Stimulated activated CD4-positive, alpha-beta T cell treated with anti-CD3 and anti-CD28 coated beads, Interleukin-1b, Interleukin-23, amount 100 ng/mL, for 1 hour (primary cell): ENCODE measurements at places on chromosomes 6 and 20.

DNA sequence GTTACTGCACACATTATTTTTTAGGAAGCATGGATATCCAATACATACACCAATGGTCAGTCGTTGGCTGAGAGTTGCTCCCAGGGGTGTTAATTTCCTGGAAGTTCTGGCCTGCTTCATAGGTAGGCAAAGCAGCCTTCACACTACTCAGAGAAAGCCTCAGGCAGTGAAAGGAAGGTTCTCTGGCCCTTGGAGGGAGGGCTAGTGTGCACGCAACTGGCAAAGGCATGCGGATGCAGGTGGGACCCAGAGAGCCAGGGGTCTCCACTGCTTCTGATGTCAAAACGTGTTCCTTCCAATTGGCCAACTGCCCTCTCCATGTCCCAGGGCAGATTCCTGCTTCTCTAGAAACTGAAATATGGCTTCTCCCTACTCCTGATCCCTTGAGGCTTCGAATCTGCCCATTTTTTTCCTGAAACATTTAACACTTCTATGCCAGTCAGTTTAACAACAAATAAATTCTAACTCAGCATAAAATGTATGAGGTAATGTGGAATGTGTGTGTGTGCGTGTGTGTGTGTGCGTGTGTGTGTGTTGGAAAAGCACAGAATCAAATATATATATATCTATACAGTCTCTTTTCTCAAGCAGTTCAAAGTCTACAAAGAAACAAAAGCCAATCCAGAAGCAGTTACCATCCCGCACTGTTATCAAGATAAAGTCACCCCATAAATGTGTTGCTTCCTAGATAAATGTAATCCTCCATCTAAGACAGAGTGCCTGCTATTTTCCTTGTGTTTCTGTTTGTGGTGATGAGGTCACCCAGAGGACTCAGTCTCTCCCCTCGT, 94.0 kb upstream of the HIVEP1 start:
- DNase-seq, result no peak

- no peak for DNase-seq
Measured at GRCh38 chr6:14038467-14039437, 78.8 kb upstream of the CD83 start.

DNA sequence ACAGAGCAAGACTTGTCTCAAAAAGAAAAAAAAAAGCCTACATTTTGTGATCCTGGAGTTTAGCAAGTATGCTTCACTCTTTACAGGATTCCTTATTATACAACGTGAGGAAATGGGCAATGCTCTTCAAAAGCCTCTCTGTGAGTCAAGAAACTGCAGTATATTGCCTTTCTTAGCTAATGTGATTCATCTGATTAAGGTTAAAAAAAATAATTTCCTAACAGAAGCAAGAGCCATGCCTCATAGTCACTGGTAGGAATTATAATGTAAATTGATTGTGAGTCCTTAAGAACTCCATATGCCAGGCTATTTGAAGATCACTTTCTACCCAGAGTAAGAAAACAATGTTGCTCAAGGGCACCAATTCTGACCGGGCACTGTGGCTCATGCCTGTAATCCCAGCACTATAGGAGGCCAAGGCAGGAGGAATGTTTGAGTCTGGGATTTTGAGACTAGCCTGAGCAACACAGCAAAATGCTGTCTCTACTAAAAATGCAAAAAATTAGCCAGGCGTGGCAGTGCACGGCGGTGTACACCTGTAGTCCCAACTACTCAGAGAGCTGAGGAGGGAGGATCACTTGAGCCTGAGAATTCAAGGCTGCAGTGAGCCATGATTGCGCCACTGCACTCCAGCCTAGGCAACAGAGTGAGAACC, 43.3 kb downstream of the SLC26A8 start:
- no peak for DNase-seq

DNA sequence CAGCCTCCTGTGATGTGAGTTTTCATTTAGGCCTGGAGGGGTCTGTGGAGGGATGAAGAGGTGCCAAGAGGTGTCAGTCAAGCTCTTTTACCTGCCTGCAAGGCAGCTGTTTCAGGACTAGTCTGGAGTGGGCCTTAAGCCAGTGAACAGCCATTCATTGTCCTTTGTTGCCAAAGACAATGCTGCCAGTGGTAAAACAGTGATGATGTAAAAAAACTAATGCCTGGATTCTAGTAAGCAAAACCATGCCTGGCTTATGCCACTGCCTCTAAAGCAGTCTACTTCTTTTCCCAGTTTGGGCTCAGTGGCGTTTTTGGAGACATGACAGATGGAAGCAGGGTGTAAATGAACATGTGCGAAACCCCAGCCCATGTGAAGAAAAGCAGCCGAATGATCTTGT, 93.5 kb upstream of the KCNK16 start:
- no peak for DNase-seq

DNA sequence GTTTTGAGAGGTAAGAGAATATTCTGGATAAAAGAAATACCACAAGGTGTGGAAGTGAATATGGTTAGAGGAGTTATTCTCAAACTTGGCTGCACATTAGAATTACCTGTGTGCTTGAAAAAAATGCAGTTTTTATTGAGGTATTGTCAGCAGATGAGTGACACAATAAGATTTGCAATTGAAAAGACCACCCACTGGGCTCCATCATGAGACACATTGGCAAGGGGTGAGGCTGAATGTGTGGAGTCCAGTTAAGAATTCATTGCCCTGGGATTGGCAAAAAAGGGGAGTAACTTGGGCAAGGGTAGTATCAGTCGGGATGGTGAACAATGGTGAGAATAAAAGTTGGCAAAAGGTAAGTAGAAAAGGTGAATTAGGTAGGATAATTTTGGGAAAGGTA, 63.5 kb downstream of the MEI4 start:
- DNase-seq, result no peak

- no peak for DNase-seq
Measured at GRCh38 chr20:44106615-44107014, 80.4 kb downstream of the JPH2 start.

DNA sequence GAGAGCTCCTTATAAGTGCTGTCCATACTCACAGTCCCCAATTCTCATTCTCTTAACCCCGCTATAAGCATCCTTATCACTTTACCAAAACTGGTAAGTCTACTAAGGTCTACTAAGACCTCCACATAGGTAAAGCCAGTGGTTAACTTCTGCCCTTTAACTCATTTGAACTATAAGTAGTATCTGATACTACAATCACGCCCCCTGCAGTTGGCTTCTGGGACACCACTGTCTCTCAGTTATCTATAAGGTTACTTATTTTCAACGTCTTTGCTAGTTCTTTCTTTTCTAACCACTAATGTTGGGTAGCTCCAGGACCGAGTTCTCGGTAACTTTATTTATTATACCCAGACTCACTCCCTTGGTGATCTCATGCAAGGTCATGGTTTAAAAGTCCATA, 142.6 kb downstream of the ARHGAP18 start:
- DNase-seq, result no peak

DNA sequence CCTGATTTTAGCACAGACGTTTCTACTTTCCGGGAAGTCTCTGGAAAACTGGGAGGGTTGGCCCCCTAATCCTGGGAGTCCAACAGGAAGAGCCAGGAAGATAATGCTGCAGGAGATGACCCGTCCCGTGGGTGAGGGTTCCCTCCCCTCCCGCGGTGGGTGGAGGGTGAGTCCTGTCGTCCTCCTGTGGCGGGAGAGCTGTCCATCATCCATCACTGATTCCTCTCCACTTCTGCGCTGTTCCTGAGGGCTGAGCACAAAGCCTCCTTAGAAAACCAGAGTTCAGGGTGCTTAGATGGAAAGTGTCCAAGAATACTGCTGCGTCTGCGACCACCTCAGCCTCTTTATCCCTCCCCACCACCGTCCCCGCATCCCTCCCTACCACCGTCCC, 6.1 kb upstream of the CCR6 start:
- DNase-seq, result no peak

GRCh38 chr6:11974089-11974488, 38.0 kb upstream of the HIVEP1 start:
- DNase-seq, result no peak

DNA sequence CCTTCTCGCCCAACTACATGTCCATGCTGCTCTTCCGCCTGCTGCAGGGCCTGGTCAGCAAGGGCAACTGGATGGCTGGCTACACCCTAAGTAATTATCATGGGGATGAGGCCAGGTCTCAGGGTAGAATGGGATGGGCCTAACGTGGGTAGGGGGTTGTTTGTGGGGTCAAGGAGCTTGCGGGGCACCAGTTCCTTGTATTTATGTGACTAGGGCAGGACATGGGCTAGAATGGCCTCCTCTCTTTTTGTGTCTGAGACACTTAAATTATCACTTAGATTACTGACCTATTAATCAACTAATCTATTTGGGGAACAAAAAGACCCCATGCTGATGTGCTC, 10.7 kb downstream of the SLC22A1 start:
- no peak for DNase-seq

DNA sequence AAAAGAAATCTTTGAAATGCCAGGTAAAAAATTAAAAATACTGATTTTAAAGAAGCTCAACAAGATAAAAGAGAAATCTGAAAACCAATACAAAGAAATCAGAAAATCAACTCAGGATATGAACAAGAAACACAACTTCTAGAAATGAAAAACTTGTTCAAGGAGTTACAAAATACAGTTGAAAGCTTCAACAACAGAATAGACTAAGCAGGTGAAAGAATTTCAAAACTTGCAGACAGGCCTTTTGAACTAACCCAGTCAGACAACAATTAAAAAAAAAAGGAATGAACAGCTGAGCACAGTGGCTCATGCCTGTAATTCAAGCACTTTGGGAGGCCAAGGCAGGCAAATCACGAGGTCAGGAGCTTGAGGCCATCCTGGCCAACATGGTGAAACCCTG, 57.8 kb downstream of the PDSS2 start:
- DNase-seq, result no peak

- no peak for DNase-seq
Measured at GRCh38 chr6:2669067-2669700, 81.5 kb downstream of the MYLK4 start.

- DNase-seq, result peak; percentile 3
Measured at GRCh38 chr20:297925-298775, 780 bp downstream of the ZCCHC3 start.

GRCh38 chr6:108407904-108408827, 113.3 kb downstream of the AFG1L start:
- DNase-seq, result no peak

DNA sequence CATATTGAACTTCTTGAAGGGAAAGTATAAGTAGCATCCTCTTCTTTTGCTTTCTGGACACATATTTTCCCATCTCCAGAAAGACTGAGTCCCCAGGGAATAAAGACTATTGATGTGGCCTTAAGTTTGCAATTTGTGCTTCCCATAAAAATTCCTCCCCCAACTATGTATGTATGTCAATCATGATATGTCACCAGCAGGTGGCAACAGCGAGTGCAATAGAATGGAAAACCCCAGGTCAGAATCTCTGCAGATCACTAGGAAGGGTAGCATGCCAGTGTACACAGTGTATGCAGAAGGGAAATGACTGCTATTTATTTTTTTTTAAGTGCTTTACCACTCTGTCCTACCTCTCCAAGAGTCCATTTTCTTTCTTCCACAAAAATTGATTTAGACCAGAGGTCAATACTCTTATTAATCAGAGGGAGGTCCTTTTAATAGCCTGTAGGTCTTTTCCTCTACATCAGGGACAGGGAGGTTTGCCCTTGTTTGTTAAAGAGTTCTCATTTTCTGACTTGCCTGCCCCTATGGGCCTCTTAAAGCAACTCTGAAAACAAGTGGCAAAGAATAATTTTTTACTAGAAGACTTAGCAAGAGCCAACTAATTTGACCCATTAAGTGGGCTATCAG, 61.4 kb downstream of the BMP2 start:
- no peak for DNase-seq

DNA sequence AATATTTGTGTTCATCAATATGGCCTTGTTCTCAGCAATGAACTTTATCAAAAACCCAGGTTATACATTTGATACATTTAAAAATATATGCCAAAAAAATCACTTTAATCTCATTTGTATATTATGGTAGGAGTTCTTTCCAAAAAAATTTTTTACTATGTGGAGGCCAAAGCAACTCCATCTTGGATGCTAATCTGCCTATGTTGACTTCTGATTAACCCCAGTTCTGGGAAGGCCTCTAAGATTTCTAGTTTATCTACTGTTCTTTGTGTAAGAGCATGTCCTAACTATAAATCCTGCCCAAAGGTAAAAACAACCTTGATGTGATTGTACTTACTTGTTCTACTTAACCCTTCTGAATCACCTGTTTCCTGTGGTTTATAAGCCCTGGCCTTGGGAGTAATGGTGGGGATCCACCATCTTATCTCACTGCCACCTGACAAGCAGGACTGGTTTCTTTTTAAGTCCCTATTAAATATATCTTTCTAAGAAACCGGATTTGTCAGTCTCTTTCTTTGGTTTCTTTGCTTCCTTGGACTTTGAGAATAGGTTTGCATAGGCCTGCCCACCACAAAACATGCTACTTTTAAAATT, 46.7 kb downstream of the RNGTT start:
- DNase-seq, result no peak

DNA sequence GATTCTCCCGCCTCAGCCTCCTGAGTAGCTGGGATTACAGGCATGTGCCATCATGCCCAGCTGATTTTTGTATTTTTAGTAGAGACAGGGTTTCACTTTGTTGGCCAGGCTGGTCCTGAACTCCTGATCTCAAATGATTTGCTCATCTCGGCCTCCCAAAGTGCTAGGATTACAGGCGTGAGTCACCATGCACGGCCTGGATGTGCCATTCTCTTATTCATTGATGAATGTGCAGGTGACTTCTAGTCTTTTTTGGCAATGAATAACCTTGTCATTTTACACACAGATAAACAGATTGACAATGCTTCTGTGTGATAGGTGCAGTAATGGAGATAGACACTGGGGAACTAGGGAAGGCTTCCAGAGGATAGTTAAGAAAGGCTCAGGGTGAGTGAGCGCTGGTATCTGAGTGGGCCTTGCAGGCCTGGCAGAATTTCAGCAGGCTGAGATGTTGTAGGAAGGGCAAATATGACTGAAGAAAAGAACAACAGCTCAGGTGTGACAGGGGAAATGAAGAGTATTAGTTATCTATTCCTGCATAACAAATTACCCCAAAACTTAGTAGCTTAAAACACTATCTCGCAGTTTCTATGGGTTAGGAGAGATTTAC, 23.3 kb downstream of the PPARD start:
- no peak for DNase-seq

DNA sequence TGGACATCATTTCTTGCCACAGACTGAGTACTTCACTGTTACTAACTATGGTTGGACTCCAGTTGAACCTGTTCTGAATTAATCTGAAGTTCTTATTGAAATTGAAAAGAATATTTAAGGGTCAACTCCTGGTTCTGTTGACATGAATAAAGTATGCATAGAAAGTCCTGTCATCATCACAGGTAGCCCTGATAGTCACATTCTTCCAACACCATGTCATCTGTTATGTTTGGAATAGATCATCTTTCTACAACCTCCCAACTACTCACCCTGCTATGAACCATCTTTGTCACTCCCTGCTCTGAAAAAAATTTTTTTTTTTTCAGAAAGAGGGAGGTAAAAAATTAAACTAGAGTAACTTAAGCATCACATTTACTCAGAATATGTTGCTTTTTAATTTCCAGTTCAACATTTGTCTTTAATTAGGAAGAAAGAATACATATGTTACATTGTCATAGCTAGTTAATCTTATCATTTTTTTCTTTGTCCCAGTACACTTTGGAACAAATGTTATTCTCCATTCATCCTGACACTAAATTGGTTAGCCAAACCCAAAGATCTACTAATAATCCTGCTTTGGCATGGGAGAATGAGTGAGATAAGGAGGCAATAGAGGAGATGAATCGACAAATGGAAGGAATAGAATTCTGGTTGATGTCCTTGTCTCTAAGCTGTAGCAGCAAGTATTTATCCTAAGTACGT, 775.1 kb upstream of the NRSN1 start:
- DNase-seq, result no peak

GRCh38 chr6:148878683-148879082, 131.9 kb downstream of the UST start:
- DNase-seq, result no peak

- DNase-seq, result no peak
Measured at GRCh38 chr20:63791497-63792156, 39.4 kb downstream of the ZBTB46 start.
